Progenitor cell of endocrine pancreas (in vitro differentiated cells): ENCODE measurements at places on chromosomes 16 and 17.

GRCh38 chr16:86501989-86502855, 8.1 kb upstream of the FOXF1 start:
- no peak for DNase-seq

- DNase-seq = no peak
Measured at GRCh38 chr16:84314373-84314772, 19.7 kb downstream of the WFDC1 start.

- DNase-seq = no peak
Measured at GRCh38 chr17:78873519-78874340, 29.3 kb downstream of the CEP295NL start.

DNA sequence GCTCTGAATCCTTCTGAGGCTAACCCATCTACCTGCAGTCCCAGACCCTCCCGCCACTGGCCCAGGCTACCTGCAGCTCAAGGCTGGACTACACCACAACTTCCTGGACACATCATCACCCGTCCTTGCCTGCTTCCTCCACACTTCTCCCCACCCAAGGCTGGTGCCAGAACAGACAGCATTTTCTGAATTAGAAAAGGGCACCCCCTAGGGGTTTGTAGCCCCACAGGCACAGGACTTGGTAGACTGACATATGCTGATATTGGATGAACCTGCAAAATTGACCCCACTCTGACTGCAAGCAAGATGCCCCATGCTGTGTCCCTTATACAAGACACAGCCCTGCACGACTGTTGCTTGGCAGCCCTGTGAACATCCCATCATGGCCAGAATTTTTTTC, 271.5 kb upstream of the C16orf82 start:
- DNase-seq = no peak

- no peak for DNase-seq
Measured at GRCh38 chr17:59349178-59349577, 17.7 kb downstream of the YPEL2 start.

DNA sequence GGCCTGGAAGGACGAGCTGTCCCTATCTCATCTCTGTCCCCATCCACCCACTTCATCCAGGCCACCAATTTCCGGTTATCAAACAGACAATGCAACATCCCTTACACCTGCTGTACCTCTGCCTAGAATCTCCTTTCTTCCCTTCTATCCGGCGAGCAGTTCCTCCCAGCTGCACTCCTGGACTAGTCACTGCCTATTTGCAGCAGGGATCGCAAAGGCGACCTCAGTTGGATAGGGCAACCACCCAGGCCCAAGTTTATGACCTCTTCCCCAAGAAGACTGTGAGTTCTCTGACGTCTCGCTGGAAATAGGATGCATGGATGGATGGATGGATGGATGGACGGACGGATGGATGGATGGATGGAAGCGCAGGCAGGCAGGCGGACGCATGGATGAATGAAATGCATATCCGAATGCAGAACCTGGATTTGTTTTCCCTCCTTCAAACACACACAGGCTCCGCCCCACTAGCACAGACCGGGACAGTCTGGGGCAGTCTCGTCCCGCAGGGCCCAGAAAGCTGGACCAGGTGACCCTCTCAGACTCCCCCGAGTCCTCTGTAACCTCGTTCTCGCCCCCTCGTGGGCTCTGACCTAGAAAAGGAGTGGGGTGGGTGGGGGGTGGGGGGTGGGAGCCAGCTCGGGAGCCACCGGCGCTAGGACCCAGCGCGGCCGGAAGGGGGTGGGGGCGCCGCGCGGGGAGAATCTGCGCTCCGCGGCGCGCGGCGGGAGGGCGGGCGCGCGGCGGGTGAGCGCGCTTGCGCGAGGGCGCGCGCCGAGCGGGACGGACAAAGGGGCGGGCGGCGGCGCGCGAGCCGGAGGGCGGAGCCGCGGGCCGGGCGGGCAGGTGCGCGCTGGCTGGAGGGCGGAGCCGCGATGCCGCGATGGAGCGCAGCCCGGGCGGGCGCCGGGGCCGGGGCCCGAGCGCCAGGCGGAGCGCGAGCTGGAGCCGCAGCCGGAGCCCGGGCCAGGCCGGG, at the start of gene SBK1:
Gene SBK1 (plus strand): TSS at position 875 of the 976 bp plus-strand sequence. CDS start 24,867 bp downstream, outside the sequence.
- peak; percentile 74 for DNase-seq

DNA sequence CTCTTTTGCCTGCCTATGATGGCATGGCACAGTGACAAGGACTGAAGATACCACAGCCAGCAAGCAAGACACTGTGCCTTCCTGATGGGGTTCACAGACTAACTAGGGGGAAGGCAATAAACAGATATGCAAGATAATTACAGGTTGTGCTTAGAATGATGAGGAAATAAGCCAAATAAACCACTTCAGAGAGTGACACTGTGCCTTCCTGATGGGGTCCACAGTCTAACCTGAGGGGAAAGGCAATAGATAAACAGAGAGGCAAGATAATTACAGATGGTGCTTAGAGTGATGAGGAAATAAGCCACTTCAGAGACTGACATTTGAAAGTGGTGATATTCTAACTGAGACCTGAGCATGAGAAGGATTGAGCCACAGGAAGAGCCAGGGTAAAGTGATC, 84.2 kb downstream of the HS3ST2 start:
- DNase-seq = no peak

DNA sequence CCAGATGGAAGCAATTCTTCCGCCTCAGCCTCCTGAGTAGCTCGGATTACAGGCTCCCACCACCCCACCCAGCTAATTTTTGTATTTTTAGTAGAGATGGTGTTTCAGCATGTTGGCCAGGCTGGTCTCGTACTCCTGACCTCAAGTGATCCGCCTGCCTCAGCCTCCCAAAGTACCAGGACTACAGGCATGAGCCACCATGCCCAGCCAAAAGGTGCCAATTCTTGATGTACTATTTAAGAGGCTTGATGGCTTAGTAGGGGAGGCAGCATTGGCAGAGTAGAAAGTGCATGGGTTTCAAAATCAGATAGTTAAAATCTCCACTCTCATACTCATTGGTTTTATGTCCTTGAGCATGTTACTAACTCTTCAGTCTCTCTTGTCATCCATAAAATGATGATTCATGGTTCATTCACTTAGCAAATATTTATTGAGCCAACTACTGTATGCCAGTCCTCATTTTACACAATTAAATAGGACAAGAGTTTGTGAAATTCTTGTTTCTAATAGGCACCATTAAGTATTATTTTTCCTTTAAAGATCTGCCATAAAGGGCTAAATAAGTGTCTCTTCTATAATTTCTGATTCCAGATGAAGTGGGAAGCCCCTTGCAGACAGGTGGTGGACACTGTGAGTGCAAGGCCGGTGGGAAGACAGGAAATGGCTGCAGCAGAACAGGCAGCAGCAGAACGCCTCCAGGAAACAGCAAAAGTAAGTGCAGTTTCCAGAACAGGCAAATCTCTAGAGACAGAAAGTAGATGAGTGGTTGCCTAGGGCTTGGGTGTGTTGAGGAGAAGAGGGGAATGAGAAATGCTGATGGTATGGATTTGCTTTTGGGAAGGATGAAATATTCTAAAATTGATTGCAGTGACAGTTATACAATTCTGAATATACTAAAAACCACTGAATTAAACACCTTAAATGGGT, 8.2 kb upstream of the RPL27 start:
- DNase-seq = no peak

GRCh38 chr16:15950161-15950854, 892 bp downstream of the ABCC1 start:
- no peak for DNase-seq

DNA sequence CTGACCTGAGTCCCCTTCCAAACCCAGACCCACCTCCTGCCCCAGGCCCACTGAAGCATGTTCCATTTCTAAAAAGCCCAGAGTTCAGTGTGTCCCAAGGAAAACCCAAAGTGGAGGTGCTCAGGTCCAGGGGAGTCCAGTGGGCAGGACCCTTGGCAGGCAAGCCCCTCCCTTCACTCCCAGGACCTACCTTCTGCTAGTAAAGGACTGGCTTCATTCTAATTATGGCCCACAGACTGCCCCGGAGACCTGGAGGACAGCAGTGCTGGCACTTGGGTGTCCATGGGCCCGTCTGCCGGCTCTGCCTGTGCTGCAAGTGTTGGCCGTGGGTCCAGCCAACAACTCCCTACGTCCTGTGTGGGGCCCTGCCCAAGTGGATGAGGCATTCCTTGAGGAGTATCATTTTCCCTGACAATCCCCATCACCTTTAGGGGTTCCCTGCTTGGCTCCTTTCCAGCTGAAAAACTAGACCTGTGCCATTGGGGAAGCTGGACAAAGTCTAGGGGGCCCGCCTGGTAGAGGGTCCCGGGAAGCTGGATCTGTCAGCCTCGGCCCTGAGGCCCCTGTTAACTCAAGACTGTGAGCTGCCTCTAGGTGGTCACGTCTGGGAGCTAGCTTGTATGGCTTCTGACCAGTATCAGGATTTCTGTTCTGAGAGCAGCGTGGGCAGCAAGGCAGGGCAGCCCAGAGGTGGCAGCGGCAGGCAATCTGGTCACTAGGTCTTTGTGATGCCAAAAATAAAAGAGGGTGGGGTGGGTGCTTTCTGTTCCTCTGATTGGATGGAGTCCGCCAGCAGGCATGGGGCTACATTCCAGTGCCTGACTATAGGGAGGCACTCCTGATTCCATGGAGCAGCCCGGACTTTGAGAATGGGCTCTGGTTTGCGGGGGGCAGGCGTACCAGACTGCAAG, 8.2 kb downstream of the CBX2 start:
- DNase-seq = no peak

DNA sequence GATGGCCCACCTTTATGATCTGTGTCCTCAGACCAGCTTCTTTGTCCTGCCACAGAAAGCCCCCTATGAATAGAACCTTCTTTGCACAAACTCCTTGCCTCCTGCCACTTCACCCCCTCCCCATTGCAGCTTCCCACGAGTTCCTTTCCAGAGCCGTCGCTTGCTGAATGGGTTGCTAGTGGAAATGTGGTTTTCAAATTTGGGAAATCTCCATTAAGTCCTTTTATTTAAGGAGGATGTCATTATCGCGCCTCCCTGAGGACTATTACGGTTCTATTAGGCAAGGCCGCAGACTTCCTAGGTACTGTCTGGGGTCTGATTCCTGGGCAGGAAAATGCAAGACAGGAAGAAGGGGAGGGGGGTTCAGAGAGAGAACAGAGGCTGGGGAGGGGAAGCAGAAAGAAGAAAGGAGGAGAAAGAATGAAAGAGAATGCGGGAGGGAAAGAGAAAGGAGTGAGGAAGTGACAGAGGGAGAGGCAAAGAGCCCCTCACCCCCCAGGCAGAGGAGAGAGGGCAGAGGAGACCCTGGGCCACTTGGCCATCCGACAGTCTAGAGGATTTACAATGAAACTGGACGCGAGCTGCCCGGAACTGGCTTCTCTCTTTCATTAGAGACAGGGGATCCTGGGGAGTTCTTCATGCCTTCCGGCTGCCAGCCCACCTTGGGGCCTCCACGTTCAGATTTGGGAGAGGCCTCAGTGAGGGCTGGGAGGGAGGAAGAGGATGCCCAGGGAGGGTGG, 31.7 kb upstream of the ETV4 start:
- DNase-seq = no peak

DNA sequence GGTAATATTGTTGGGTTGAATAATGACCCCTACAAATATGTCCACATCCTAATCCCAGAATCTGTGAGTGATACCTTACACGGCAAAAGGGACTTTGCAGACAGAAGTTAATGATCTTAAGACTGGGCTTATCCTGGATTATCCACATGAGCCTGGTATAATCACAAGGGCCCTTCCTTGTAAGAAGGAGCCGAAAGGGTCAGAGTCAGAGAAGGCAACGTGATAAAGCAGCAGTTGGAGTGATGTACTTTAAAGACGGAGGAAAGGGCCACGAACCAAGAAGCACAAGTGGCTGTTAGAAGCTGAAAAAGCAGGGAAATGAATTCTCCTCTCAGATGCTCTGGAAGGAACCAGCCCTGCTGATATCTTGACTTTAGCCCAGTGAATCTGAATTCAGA, 137.8 kb downstream of the UTP18 start:
- no peak for DNase-seq

DNA sequence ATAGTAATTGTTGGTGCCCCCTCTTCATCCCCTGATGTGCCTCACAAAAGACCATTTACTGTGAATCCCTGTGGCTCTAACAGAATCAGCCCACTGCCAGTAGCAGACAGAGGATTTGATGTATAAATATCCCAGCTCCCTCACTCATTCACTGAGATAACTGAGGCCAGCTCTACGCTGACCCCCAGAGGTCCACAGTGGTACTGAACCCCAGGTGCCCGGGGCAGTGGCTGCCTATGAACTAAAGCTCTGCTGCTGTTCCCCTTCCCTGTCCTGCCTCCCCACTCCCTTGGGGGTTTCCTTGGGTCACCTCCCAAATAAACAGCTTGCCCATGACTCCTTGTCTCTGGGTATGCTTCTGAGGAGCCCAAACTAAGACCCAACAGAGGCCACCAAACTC, 295.8 kb downstream of the FOXL1 start:
- no peak for DNase-seq

DNA sequence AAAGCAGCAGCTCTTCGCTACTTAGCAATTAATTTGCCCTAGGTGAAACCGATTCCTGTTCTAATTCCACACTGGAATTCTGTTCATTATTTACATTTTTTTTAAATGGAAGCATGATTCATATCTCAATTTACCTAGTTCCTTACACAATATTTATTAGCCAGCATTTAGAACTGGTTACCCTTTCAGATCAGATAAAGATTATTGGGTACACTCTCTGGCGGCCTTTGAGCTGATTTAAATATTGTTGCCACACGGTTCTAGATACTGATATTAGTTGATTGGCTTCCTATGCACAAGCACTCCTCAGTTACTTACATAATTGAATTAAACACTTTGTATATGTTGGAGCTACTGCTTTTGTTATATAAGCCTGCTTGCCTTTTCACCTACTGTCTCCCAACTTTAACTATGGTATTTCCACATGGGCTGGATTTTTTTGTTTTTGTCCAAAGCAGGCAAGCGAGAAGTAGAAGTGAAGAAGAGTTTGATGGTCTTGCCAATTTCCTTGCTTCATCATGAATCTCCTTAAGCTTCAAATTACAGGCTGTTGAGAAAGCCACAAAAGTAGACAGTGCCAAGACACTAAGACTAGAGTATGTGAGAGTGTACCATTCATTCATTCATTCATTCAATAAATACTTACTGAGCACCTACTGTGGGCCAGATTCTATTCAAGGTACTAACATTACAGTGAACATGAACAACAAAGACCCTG, 3.9 kb upstream of the ALDH3A2 start:
- no peak for DNase-seq

GRCh38 chr17:60388742-60389141, 3.2 kb downstream of the USP32 start:
- no peak for DNase-seq

GRCh38 chr17:17500999-17501605, 4.9 kb upstream of the RASD1 start:
- DNase-seq = no peak

- DNase-seq = no peak
Measured at GRCh38 chr16:86338403-86339115, 171.8 kb upstream of the FOXF1 start.

GRCh38 chr16:832652-833336, 32.3 kb upstream of the GNG13 start:
- DNase-seq = no peak

GRCh38 chr17:12866244-12866643, 76.9 kb downstream of the ARHGAP44 start:
- no peak for DNase-seq

DNA sequence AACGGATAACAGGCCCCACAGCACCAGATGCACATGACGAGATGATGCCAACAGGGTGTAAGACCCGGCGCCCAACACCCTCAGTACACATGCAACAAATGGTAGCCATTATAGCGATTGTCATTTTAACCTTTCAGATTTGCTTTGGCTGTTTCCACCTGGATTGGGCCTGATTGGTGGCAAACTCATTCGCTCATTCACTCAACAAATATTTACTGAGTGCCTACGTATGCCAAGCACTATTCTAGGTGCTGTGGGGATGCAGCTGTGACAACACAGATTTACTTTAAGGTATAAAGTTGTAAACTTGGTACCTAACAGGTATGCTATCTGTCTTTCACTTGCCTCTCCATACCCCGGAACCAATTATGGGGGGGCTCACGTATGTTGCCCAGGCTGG, 66.8 kb downstream of the SRCIN1 start:
- DNase-seq = no peak
